ENCODE measurements at places on chromosomes 11 and 22.

DNA sequence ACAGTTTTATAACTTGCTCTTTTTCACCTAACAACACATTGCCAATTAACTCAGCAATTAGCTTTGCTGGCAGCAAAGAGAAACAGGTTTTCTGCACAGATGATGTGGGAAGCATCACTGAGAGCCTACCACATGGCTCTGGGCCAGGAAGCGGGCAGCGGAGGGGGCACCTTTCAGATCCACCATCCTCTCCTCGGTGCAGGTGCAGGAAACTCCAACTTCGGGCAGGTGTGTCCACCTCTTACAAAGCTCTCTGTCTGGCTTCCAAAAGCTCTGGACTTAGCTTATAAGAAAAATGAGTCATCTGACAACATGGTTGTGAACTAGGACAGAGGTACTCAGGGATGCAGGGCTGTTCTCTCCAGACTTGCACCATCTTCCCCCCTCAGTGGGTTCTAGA lies 77.0 kb downstream of the RPS6KA4 start:
- DNase-seq: no peak

GRCh38 chr22:37328017-37328416 lies 45.7 kb downstream of the CYTH4 start:
- no peak for DNase-seq

DNA sequence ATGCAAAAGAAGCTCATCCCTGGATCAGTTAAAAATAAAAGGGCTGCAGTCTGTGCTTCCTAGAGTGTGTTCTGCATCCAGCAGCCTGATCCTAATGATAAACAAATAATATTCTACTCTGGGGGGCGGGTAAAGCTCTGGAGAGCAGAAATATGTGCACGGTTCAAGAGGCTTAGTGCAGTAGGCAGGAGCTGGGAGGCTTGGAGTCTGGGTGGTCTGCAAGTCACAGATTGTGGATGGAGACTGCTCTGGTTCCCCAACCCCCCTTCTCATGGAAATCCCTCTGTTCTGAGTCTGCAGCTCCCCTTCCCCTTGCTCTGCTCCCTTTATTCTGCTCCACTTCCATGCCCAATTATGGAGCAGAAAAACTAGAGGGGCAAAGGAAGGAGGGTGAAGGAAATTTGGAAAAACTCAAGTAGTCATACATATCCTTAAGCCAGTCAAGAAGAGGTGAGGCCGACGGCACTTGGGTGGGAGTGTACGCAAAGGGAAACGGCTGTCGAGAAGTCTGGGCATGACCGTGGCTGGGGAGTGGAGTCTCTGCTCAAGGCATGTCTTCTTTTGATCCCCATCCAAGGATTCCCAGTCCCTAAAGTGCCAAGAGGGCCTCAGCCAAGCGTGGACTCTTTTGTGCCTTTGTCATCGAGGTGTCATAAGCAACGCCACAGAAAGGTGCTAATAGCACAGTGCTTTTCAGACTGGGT lies 16.3 kb upstream of the CLMP start:
- DNase-seq: no peak

DNA sequence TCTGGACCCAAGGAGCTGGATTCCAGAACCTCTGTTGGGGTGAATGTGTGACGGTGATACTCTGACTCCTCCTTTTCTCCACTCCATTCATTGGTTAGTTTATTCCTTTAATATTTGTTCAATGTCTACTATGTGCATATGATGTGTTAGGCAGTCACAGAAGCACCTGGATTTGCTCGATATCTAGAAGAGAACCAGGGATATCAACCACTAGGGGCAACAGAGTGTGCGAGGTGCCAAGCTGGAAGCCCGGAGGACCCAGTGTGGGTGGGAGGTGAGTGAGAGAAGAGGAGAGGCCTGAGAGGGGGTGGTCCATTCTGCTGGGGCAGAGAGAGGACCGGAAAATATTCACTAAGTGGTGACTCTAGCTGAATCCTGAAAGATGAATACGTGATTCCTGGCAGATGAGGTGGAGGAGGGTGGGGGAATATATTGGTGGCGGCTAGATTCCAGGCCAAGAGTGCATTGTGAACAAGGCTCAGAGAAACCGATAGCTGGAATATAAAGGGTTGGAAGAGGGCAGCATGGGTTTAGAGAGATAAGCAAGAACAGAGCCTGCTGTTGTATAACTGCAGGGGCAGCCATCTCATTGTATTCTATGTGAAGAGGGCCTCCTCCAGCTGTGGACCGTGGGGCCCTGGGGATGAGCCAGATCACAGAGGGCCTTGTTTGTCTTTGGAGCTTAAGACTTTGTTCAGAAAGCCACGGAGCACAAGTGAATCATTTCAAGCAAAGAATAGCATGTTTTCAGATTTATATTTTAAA lies 6.9 kb upstream of the TIMP3 start:
- no peak for DNase-seq

- no peak for DNase-seq
These were observed 4.1 kb upstream of the HBG2 start for GRCh38 chr11:5258543-5259262.

GRCh38 chr11:73223998-73224730 lies 6.1 kb downstream of the P2RY2 start:
- no peak for DNase-seq

GRCh38 chr11:27358296-27358695 lies 4.7 kb downstream of the CCDC34 start:
- DNase-seq: no peak

GRCh38 chr11:110573411-110573810 lies 138.8 kb downstream of the ARHGAP20 start:
- DNase-seq: no peak

DNA sequence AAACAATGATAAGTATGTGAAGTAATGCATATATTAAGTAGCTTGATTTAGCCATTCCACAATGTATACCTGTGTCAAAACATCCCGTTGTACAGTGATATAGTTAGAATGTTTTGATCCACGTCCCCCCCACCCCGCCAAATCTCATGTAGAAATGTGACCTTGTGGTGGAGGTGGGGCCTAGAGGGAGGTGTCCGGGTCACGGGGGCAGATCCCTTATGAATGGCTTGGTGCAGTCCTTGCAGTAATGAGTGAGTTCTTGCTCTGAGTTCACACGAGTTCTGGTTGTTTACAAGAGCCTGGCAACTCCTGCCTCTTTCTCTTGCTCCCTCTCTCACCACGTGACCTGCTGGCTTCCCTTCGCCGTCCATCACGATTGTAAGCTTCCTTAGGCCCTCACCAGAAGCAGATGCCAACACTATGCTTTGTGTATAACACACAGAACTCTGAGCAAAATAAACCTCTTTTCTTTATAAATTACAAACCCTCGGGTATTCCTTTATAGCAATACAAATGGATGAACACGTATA lies 41.6 kb downstream of the FANCF start:
- no peak for DNase-seq

GRCh38 chr22:17748555-17749353 lies 25.5 kb downstream of the BID start:
- no peak for DNase-seq

GRCh38 chr11:115249061-115249578 lies 255.1 kb downstream of the CADM1 start:
- DNase-seq: no peak

GRCh38 chr11:126870021-126870420 lies 130.5 kb downstream of the KIRREL3 start:
- no peak for DNase-seq

GRCh38 chr11:11173316-11174025 lies 179.6 kb downstream of the CSNK2A3 start:
- DNase-seq: no peak

DNA sequence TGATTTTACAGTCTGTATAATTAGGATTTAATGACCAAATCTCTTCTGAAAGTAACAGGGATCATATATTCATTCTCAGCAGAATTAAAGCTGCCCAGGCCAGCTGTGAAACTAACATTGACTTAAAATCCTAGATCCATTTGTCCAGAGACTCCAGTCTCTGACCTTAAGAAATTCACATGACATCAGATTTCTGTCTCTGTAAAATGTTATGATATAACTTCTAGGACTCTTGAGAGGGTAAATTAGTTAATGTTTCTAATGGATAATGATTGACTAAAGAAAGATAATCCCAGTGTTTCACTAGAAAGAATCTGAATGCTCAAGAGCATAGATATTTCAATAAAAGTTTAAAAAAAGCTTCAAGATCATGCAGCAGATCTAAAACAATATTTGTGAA lies 6.3 kb downstream of the NOX4 start:
- DNase-seq: no peak

GRCh38 chr22:35191412-35191811 lies 65.9 kb upstream of the HMGXB4 start:
- DNase-seq: no peak

DNA sequence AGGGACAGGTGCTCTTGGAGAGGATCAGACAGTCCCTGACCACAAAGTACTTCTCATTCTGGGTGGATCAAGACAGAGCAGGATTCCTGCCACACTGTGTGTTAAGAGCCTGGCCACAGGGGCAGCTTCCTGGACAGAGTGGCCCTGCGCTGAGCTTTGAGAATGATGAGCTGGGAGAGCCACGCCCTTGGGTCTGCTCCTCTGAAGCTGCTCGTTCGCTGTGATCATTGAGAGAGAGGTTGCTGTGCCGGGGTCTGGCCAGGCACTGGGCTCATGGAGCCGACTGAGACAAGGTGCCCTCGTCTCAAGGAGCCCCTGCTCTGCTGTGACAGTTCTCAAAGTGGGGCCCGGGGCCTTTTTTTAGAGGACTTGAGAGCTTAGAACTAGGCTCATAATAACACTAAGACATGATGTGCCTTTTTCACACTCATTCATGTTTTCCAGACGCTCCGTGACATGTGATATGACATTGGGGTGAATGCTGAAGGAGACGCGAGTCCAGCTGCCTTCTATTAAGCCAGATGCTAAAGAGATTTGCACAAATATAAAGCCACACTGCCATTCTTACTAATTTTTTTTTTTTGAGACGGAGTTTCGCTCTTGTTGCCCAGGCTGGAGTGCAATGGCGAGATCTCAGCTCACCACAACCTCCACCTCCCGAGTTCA lies 1.6 kb upstream of the MFRP start:
- no peak for DNase-seq

All from stimulated activated CD4-positive, alpha-beta T cell treated with anti-CD3 and anti-CD28 coated beads, TNF-alpha, amount 100 ng/mL, for 24 hours (primary cell).